ENCODE measurements at places on chromosomes 7 and 10.

DNA sequence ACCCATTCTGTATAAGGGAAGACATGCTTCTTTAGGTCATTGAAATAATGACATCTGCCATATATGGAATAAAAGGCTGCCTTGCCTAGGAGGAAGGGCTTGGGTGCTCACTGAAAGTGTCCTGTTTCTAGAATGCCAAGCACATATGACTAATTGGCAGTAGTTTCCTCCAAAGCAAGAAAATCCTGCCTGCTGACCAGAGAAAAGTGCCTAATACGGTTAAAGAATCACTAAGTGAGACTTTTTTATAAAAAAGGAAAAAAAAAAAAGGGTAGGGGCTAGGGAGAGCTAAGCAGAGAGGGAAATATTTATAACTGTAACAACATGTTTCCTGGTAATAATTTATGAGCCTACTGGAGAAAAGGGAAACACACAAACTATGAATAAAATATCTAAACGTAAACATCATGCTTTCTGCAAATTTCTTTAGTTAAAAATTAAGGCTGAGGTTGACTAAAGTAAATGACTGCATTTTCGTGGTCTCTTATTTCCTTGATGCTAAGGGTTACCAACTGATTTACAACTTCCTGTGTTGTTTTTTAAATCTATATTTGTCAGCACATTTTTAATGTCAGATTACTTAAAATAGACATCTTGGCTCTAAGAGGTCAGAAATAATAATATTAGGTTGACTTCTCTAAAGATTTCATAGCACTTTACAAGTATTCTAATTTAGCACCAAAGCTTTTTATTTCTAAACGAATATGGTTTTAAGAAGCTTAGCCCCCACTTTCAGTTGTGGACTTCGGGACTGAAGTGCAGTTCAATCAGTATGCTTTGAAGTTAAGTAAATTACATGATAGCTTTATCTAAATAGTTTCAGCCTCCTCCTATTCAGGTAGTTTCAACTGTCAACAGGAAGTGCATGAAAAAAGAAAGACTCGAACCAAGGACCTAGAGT, 89.6 kb downstream of the CABCOCO1 start:
- DNase-seq: peak; percentile 88

- no peak for DNase-seq
Measured at GRCh38 chr10:84026821-84027257, 112.5 kb upstream of the GHITM start.

DNA sequence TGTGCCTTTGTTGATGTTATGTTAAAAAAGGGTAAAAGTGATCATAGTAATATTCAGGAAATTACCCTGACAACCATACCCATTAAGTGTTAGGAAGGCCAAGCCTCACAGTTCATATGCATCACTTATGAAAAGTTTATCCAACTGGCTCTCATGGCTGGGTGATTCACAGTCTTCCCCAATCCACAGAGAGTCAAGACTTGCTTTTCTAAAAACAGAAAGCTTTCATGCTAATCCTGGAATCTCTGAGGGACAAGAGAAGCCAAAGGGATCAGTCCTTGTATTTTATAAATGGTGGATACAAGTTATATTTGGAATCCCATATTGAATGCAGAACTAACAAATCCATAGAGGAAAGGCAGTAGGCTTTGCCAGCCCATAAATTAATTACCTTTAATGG, 218.3 kb downstream of the JAZF1 start:
- DNase-seq: no peak

DNA sequence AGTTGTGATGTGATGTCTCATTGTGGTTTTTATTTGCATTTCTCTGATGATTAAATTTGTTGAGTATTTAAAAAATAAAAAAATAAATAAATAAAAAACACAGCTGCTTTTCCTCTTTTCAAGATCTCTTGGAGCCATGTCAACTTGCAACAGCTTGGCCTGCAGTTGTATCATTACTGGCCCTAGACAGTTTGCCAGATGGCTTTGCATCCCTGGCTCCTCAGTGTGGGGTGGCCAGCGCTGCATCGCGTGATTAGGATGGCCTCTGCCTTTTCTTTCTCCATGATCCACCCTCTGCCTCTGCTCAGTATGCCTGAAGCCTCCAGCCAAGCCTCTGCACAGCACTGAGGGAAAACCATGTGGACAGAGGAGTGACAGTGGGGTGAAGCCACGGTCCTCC, 96.8 kb downstream of the PPP1R3C start:
- DNase-seq: no peak

DNA sequence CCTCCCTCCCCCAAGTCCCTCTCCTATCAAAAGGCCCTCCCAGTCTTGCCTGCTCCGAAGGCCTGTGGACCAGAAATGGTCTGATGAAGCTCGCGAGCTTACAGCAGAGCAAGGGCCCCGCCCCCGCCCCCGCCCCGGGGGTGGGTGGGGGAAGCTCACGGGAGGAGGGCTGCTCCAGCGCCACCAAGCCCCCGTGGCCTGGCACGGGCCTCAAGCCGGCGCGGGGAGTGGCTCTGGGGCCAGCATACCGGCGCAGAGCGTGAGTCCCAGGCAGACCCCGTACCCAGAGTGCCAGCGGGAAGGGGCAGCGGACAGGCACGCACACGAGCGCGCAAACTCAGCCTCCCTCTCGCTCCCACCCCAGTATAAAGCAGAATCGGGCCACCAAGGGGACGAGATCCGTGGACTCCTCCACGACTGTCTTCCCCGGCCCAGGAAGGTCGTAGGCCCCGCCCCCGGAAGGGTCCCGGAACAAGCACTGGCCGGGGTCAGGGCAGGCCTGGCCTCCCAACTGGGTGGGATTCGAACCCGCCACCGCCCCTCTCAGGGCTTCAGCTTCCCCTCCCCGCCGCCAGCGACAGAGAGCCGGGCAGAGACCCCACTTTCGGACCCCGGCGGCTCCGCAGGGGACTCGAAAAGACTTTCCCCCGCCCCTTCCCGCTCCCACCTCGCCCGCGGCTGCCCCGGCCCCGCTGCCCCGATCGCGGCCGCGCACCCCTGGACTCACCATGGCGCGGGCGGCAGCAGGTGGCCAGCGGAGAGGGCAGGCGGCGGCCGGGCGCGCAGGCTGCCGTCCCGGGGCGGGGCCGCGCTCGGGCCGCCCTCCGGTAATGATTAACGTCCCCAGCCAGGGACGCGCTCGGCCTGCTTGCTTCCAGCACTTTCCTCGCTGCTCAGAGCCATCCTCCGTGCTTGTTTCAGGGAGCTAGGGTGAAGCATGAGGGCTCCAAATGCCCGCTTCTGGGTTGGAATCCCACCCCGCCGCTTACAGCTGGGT, at the start of gene PCBD1:
Gene PCBD1, minus strand, starts transcription at position 762 of the 997 bp plus-strand sequence. Its CDS starts 32 bp downstream, at position 730.
- no peak for DNase-seq

DNA sequence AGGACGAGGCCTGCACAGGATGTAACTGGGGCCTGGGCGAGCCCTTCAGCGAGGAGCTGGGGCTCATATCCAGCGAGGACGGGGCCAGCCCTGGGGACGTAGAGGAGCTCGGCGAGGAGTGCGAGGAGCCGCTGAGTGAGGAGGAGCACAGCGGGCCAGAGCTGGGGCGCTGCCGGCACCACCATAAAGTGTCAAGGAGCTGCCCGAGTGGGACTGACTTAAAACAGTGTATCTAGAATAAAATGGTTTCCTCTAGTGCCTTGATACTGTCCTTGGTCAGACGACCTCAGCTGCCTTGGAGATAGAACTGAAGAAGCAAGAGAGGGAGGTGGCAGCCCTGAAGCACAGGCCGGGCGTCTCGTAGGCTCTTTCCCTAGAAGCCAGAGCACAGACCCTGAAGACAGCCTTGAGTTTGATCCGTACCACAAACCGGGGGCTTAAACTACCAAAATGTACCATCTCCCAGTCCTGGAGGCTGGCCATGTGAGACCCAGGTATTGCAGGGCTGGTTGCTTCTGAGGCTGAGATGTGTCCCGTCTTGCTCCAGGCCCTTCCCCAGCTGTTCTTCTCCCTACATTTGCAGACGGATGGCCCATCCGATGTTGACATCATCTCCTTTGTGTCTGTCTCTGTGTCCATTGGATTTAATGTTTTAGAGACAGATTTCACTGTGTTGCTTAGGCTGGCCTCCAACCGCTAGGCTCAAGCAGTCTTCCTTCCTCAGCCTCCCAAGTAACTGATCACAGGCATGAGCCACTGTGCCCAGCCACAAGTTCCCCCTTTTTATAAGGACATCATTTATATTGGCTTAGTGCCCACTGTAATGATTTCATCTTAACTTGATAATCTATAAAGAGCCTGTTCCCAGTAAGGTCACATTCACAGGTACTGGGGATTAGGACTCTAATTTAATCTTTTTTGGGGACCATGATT, 35.8 kb downstream of the DNAJB6 start:
- DNase-seq: no peak

DNA sequence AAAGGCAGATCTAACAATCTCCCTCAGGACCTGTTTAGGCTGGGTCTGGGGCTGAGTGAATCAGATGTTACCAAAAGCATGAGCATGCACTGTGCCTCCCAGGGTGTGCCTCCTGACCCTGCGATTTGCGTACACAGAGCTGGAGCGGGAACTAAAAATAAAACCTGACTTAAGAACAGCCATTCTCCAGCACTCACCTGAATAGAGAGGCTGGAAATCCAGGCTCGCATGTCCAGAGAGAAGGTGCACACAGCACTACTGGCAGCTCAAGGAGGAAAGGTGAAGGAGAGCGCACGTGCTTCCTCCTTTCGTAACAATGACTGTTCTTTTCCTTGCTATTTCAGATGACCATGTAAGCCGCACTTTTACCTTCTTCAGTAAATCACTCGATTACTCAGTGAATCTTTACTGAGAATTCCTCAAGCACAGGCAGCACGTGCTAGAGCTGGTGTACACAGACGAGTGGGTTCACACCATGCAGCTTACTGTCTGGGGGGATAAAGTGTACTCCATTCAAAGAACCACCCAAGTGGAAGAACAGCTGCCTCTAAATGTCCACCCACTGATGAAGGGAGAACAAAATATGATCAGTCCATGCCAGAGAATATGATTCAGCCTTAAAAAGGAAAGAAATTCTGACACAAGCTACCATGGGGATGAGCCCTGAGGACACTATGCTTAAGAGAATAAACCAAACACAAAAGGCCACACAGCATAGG, 45.6 kb downstream of the SFMBT2 start:
- no peak for DNase-seq

DNA sequence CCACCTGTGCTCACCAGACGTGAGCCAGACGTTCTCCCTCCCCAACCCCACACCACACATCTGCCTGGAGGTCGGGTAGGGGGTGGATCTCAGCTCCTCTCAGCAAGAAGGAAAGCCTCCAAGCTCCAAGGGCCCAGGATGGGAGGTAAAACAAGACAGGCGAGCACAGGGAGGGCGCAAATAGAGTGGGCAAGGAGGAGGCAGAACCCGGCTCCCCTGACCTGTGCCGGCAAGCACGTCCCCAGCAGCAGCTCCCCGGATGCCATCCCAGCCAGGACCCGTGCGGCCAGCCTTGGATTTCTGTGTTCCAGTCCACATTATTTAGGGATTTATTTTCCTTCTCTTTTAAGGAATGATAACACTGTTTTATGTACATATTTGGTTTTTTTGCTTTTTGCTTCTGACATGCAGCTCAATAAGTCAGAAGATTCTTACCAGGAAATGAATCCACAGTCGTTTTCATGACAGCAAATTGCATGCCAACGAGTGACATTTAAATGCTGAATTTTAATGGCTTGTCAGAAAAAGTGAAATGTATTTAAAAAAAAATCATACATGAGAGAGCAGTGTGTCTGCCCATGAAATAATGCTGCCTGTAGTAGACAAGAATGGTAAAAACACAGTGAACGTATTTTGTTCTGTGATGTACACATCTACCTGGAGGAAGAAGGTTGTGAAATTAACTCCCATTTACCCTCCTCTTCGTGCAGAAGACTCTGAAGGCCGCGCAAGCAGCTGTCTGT, 276.5 kb downstream of the PTPRN2 start:
- no peak for DNase-seq

- DNase-seq: no peak
Measured at GRCh38 chr10:129541748-129542487, 74.9 kb downstream of the MGMT start.

GRCh38 chr7:123749537-123749857, 694 bp upstream of the WASL start:
- DNase-seq: peak; percentile 62

DNA sequence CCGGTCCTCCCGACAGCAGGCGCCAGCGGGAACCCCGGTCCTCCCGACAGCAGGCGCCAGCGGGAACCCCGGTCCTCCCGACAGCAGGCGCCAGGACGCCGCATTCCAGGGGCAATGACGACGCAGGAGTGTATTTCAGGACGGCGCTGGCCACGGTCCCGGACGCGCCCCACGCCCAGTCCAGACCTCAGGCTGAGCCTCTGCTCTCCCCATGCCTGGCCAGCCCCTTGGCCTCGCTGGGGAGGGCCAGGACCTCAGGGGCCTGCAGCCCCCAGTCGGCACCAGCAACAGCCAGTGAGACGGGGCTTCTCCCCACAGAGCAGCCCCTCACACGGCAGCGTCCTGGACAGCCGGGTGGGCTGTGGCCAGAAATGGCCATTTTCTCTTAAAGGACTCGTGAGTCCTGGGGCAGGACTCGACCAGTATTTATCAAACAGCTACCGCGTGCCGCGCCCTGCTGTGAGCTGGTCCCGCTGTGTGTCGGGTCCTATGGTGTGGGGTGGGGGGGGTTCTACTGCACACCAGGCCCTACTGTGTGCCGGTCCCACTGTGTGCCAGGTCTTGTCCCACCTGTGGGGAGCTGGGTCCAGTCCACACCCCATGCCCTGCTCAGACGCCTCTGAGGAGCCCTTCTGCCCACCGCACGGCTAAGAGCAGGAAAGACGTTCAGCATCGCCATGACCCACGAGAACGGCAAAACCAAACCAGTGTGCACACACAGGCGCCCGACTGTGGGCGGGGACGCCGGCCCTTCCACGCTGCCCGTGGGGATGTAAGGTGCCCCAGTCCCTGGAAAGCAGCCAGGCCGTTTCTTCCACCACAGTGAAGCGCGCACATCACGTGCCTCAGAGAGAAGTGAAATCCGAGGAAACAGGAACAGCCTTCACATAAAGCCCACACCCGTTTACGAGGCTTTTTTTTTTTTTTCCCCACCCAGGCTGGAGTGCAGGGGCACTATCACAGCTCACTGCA, 33.3 kb downstream of the GET4 start:
- no peak for DNase-seq

DNA sequence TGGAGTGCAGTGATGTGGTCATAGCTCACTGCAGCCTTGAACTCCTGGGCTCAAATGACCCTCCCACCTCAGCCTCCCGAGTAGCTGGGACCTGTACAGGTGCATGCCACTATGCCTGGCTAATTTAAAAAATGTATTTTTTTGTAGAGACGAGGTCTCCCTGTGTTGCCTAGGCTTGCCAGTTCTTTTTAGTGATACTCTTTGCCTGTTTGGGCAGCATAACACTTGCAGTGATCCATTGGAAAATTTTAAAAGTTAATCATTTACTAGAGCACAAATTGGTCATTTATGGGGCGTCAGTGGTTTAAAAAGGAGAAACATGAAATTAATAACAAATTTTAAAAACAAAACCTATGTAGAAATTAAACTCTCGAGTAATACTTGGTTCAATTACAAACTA, 78.3 kb downstream of the DYNC2I1 start:
- DNase-seq: no peak

GRCh38 chr10:101682172-101682825, 12.7 kb downstream of the FBXW4 start:
- no peak for DNase-seq
